ENCODE measurements at places on chromosomes 13 and 19. TPM values are rescaled to one million over a fixed set of nuclear protein-coding genes. Genes with fewer than 3 reads are reported as not detected.

The VSTM1 gene
- total RNA-seq: not detected

The SPTBN4 gene
- 2.3 TPM for total RNA-seq

The ZNF66 gene
- 67.3 TPM for total RNA-seq

The DLEU7 gene
- total RNA-seq: 11.6 TPM

The NKPD1 gene
- total RNA-seq: 1.3 TPM

The PROZ gene
- not detected for total RNA-seq

The CRX gene
- total RNA-seq: not detected

The RFPL4A gene
- total RNA-seq: not detected

The MBD3L2 gene
- not detected for total RNA-seq

The ZNF175 gene
- total RNA-seq: 6.3 TPM

The PCDH17 gene
- total RNA-seq: 1.3 TPM

The SHISA2 gene
- total RNA-seq: 33.4 TPM

The PSPN gene
- 0.93 TPM for total RNA-seq

The SHC2 gene
- 4.6 TPM for total RNA-seq

The PSG1 gene
- not detected for total RNA-seq

The NDFIP2 gene
- total RNA-seq: 28.7 TPM

The ITM2B gene
- 139 TPM for total RNA-seq

The ZNF324 gene
- 11.4 TPM for total RNA-seq

The TNFSF9 gene
- 5.3 TPM for total RNA-seq

The SYDE1 gene
- 21.4 TPM for total RNA-seq

The ZNF112 gene
- 4.2 TPM for total RNA-seq

The RAB3A gene
- 11.6 TPM for total RNA-seq

The MEIS3 gene
- 40.7 TPM for total RNA-seq

The FGF9 gene
- total RNA-seq: not detected

The PCSK4 gene
- 15.1 TPM for total RNA-seq

The MPHOSPH8 gene
- total RNA-seq: 15.6 TPM

The FGF22 gene
- 2.8 TPM for total RNA-seq

The LRG1 gene
- total RNA-seq: 0.54 TPM

The SUCLA2 gene
- total RNA-seq: 62.3 TPM

The PCDH9 gene
- 0.31 TPM for total RNA-seq

The CLEC4M gene
- not detected for total RNA-seq

The FAAP24 gene
- total RNA-seq: 1.6 TPM

The PLK5 gene
- total RNA-seq: 0.23 TPM

The RGCC gene
- total RNA-seq: not detected

The ZNF470 gene
- 8.7 TPM for total RNA-seq

The RNF17 gene
- total RNA-seq: not detected

The RHPN2 gene
- total RNA-seq: 29.6 TPM
